ENCODE measurements at places on chromosomes 2 and 18. TPM values are rescaled to one million over a fixed set of nuclear protein-coding genes. Genes with fewer than 3 reads are reported as not detected.

The PPP1R1C gene
- 0.50 TPM for total RNA-seq

The HOXD12 gene
- not detected for total RNA-seq

The ZNF2 gene
- total RNA-seq, result 11.8 TPM

The RAD51AP2 gene
- under 0.01 TPM for total RNA-seq

The PRKAG3 gene
- total RNA-seq, result 0.26 TPM

The TMEM163 gene
- total RNA-seq, result not detected

Measured in fibroblast of lung (primary cell).